Neural crest cell (in vitro differentiated cells): ENCODE measurements at places on chromosomes 1 and 21.

- DNase-seq = peak; percentile 26
These were observed 19.5 kb upstream of the PSMB2 start for GRCh38 chr1:35660581-35661473.

- DNase-seq = no peak
These were observed 200.0 kb downstream of the RHOU start for GRCh38 chr1:228935198-228935663.

GRCh38 chr1:202694314-202694713, 15.9 kb downstream of the SYT2 start:
- DNase-seq = no peak

GRCh38 chr1:17558541-17558940, 19.0 kb downstream of the ARHGEF10L start:
- DNase-seq = no peak

DNA sequence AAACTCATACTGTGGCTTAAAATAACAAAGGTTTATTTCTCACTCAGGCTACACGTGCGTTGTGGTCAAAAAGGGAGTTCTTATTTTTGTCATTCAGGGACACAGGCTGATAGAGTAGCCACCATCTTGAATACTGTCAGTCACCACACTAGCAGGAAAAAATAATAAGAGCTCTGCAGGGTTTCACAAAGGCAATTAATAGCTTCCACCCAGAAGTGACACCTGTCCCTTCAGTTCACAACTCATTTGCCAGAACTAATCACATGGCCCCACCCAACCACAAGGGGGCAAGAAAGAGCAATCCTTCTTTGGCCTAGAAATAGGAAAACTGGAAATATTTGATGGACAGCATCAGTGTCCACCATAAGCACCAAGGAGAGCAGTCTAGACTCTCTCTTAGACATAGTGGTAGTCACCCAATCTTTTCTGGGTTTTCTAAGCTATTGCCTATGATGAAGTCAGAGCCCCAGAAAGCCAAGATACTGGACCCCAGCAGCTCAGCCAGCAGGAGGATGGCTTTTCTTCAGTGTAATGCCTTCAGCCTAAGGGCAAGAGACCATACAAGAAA, 8.2 kb downstream of the HAPLN2 start:
- DNase-seq = peak; percentile 55

GRCh38 chr1:4681026-4681425, 26.6 kb downstream of the AJAP1 start:
- no peak for DNase-seq

DNA sequence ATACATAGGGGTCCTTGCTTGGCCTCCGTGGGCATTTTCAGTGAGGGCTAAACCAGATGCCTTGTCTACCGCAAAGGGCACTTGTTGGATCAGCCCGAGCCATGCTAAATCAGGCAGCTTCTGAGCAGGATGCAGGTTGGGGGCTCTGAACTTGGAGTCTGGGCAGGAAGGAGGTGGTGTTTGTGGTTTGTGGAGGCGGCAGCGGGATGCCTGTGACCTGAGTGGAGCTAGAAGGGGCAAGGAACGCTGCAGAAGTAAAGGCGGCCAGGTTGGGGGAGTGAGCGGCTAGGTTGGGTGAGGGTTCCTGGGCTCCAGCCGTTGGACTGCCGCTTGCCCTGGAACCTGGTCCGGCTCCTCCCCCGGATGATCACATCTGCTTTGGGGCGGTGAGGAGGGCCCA, 183.9 kb downstream of the CAMTA1 start:
- DNase-seq = no peak

- no peak for DNase-seq
These were observed 46.6 kb downstream of the VPS26C start for GRCh38 chr21:37220433-37220980.

GRCh38 chr1:153985941-153986761, at the start of gene RAB13:
TSS of gene RAB13 (minus strand) at chr1:153986339. CDS start at chr1:153986236, 103 bp downstream.
- DNase-seq = peak; percentile 64

GRCh38 chr1:14811573-14811972, 213.1 kb downstream of the KAZN start:
- DNase-seq = no peak

DNA sequence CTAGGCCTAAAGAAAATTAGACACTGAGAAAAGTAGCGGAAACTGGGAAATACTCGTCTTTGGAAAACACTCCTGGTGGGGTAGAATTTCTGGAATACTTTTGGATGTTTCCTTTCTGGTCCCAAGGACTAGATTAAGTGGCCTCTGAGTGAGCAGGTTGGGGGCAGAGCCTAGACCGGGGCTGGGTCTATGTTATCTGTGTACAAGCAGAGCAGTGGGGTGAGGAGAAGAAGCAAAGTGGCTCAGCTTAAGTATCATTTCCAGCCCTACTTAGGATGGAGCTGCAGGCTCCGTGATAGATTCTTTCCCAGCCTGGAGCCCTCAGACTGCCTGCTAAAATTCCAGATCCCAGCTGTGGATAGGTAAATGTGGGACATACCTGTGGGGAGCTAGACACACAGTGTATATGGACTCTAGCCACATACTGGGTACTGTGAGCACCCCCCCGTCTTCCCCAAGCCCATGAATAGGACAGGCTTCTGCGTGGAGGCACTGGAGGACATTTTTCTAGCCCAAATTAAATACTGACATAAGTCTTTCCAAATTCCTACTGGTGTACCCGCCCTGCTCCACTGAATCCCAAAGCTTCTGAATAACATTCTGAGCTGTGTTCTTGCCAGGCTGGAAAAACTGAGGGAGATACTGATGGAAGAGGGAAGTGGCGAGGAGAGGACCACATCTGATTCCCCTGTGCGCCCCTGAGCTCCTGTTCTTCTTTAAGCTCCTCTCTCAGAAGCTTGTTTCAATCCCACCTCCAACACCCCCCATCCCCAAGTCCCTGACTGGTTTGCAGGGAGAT, 6.8 kb downstream of the FMOD start:
- DNase-seq = no peak

- DNase-seq = no peak
These were observed 43.3 kb downstream of the LRRC53 start for GRCh38 chr1:74468982-74469603.

DNA sequence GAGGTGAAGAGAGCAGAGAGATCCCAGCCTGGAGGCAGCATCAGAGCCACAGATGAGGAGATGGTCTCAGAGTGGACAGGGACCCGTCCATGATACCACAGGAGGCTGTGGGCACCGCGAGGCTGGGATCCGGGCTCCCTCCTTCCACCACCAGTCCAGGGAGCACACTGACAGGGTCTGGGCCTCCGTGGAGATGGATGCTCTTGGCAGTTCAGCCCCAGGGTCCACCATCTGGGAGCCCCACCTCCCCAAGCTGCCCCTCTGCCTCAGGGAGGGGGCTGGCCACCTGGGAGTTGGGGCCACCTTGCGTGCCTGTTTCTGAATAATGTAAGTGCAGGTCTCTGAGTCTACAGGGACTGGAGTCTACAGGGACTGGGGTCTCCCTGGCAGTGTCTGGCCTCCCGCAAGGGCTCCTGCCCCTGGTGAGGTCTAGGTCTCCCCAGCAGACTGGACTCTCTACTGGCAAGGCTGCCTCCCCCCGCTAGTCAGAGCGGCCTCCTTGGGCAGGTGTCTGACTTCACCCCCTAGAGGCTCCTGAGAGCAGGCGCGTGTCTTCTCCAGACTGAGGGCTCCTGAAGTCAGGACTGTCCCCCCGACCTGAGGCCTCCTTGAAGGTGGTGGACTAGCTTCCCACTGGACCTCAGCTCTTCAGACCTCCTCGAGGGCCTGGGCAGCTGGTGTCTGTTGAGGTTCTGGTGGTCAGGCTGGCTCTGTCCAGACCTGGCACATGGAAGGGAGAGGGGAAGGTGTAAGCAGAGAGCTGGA, 218.5 kb downstream of the PTPRU start:
- no peak for DNase-seq

GRCh38 chr1:43205671-43206070, 33.5 kb downstream of the CFAP57 start:
- no peak for DNase-seq

DNA sequence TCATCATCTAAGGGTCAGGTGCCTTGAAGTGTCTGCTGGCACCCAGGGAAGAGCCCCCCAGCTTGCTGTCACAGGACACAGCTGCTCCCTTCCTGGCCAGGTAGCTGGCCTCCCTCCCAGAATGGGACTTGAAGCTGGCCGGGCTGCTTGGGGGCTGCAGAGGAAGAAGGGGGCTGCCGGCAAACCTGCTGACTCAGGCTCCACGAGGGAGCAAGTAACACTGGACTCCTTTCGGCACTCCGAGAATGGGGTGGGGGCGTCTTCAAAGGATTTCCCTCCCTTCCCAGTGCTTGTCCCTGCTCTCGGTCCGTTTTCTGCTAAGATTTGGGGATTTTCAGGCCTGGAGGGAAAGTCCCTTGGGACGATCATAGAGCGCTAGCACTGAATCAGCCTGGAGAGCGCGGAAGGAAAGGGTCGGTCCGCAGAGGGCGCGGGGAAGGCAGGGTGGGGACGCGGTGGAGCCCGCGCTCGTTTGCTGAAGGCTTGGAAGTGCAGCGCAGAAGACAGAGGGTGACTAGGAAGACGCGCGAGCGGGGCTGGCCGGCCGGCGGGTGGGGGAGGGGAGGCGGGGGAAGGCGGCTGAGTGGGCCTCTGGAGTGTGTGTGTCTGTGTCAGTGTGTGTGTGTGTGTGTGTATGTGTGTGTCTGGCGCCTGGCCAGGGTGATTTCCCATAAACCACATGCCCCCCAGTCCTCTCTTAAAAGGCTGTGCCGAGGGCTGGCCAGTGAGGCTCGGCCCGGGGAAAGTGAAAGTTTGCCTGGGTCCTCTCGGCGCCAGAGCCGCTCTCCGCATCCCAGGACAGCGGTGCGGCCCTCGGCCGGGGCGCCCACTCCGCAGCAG, at the start of gene CSF1:
CSF1 (plus strand) TSS at position 727 of the 840 bp plus-strand sequence. CDS start 175 bp downstream, outside the sequence.
- DNase-seq = peak; percentile 69

- no peak for DNase-seq
These were observed 8.6 kb downstream of the CHODL start for GRCh38 chr21:18253221-18253620.

DNA sequence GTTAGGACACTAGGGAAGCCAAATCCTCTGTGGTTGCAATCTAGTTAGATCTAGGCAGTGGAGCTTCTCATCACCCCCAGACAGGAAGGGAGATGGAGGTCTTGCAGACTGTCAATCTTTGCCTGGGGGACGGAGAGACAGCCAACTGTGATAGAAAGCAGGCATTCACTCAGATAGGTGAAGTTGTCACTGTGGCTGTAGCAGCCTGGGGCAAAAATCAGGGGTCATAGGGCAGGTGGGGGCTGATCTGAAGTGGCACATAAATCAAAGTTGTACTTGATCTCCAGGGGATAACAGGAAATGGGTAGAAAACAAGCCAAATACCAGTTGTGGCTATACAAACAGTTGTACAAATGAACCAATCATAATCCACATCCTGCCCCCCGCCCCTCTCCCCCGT, 620.9 kb upstream of the USP24 start:
- DNase-seq = peak; percentile 9

GRCh38 chr1:14183329-14183728, 415.2 kb upstream of the KAZN start:
- DNase-seq = no peak

DNA sequence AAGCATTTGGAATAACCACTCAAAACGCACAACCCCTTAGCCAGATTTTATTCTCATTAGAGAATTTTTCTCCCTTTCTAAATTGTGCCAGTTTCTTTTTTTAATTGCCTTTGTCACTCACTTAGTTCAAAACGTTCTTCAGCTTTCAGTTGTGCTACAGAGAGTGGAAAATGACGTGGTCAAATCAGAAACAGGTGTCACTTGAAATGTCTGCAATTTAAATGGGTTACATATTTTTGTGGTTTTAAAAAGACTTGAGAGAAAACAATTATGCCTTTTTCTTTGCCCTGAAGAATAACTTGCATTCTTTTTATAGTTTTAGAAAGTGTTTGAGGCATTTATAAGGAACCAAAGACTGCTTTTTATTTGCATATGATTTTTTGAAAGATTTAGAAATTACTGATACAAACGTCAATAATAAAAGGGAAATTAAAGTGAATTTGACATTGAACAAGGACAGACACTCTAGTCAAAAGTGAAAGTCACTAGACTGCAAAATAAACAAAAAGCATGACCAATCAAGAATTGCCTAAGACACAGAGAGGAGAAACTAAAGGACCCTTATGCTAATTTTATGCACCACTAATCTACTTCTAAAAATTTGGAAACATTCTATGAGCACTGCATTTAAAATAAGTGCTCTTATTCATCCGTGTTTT, 191.0 kb downstream of the TPR start:
- no peak for DNase-seq

DNA sequence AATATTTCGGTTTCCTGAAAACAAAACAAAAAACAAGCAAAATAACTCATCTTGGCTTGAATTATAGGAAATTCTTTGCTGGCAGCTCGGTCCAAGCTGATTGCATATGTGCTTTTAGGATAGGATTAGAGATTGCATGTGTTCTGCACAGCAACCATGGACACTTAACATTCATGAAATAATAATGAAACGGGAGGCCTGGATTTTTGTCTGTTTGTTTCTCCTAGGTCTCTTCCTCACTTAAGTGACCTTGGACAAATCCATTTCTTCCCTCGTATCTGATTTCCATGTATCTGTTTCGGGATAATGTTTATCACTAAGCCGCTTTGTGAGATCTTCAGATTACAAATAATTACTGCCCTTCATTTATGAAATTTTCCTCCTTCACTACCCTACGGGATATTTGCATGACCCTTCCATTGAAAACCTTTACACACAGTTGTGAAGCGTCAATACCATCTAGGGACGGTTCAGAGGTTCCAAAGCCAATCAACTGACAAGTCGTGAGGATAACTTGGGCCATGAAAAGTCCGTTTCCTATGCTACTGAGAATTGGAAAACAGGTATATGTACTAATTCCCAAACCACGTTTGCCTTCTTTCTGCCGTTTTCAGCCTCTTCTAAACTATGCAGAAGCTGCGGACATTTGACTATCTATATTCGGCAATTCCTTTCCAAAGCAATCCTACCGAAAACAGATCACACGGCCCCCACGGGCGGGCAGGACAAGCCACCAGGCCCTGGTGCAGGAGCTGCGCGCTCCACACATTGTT, 1.3 kb upstream of the H3-3A start:
- DNase-seq = no peak

DNA sequence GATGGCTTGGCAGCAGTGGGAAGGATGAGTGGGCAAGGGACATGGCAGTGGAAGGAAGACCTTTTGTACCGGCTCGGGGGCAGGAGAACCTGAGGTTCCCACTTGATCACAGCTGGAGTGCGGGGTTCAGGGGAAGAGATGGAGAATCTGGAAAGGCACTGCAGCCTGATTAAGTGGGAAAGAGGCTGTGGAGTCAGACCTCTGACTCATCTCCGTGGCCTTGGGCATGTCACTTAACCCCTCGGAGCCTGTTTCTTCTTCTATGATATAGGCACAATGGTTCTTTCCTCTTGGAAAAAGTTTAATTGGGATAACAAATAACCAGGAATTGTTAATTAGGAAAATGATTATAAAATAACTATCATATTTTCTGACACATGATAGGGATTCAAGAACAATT, 13.1 kb upstream of the TMEM61 start:
- DNase-seq = no peak

DNA sequence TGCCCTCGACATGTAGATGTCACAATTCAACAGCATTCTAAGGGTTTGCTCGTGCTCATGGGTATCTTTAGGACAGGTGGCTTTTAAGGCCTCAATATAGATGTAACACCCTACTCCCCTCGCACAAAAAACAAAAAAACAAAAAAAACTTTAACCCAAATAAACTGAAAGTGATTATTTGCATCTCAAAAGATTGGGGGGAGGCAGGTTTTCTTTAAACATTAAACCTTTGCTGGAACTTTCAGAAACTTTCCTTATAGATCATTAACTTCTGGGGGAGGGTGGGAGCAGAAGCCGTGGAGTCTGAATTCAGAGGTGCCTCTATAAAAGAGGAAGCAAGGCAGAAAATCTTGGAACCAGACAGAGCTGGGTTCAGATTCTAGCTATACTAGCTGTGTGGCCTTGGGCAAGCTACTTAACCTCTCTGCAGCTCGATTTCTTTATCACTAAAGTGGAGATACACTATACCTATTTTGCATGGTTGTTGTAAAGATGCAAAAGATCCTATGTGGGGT, 3.2 kb upstream of the KIAA1614 start:
- no peak for DNase-seq
